ENCODE measurements at places on chromosomes 5 and 9. TPM values are rescaled to one million over a fixed set of nuclear protein-coding genes. Genes with fewer than 3 reads are reported as not detected.

DNA sequence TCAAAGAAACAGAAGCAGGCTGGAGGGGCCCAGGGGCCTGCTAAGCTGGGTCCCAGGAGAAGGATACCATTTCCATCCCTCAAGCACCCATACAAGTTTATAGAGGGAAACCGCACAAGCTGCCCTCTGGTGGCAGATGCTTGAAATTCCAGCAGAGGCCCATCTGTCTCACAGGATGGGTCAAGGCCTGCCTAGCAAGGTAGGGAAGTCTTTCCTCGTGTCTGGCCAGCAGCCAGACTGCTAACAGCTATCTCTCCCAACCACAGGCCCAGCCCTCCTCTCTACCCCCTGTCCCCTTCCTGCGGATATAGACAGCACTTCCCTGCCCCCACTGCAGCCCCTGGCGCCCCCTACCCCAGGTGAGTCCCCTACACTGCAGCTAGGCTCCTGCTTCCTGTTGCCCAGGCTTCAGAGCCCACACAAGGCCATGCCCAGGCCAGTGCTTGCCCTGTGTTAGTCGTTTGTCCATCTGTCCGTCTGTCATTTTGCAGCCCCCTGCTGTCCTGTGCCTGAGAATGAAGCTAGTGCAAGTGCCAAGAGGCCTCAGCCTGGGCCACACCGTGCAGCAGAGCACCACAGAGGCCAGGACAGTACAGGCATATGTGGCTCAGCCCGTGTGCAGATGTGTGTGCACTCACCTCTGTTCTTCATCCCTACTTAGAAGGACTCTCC lies 26.2 kb downstream of the TCF7 start:
- H3K27me3 ChIP-seq: no peaks in the 10 kb centered on the region
- H3K4me1 ChIP-seq: no peaks in the 10 kb centered on the region
- H3K36me3 ChIP-seq: no peaks in the 10 kb centered on the region
- no peak overlapping the region for H3K4me3 ChIP-seq
- DNase-seq: peak; percentile 71

The TXN gene
- total RNA-seq: 104 TPM

The GIN1 gene
- total RNA-seq: 7.0 TPM

DNA sequence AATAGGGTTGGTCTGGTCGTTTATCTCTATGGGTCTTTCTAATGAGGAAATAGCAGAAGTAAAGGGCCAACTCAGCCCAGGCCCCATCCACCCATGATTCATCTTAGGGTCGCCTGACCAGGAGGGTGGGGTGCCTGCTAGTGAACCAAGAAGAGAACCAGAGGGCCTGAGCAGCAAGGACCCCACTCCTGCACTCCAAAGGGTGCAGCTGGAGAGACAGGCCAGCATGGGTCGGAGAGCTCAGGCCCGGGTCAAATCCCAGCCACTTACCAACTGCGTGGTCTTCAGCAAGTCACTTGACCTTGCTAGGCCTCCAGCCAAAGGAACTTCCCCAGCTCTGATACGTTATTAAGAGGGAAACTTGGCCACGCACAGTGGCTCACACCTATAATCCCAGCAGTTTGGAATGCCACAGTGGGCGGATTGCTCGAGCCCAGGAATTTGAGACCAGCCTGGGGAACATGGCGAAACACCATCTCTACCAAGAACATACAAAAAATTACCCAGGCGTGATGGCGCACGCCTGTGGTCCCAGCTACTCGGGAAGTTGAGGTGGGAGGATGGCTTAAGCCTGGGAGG lies 4.3 kb downstream of the BBLN start:
- DNase-seq: no peak
- H3K4me1 ChIP-seq: no peaks in the 10 kb centered on the region
- no peaks in the 10 kb centered on the region for H3K27me3 ChIP-seq
- H3K27ac ChIP-seq: no peak overlapping the region
- no peaks in the 10 kb centered on the region for H3K36me3 ChIP-seq

The FAM221B gene
- not detected for total RNA-seq

The GMCL2 gene
- total RNA-seq: not detected

All from aorta (tissue), 5 donors.